ENCODE measurements at places on chromosomes 7 and 10. TPM values are rescaled to one million over a fixed set of nuclear protein-coding genes. Genes with fewer than 3 reads are reported as not detected.

Gene NPY4R
- total RNA-seq, result 57.9 TPM

Gene SORBS1
- total RNA-seq, result 0.63 TPM

Gene PLXDC2
- total RNA-seq, result not detected

Gene STAMBPL1
- 31.2 TPM for total RNA-seq

Gene FAM241B
- total RNA-seq, result 18.8 TPM

Gene EVX1
- 0.19 TPM for total RNA-seq

Gene MUC12
- total RNA-seq, result 16.2 TPM

Gene LIPM
- not detected for total RNA-seq

Gene IQUB
- not detected for total RNA-seq

Gene KDM7A
- total RNA-seq, result 2.2 TPM

Gene ZNF680
- total RNA-seq, result 2.6 TPM

Gene FUOM
- total RNA-seq, result 9.9 TPM

Gene C10orf53
- not detected for total RNA-seq

Gene EPHA1
- not detected for total RNA-seq

Gene MOGAT3
- total RNA-seq, result not detected

Gene FAM25A
- total RNA-seq, result not detected

Gene ATRNL1
- total RNA-seq, result 0.20 TPM

Gene SPDYE2
- total RNA-seq, result not detected

Gene KCP
- 0.36 TPM for total RNA-seq

Gene CREB5
- total RNA-seq, result 3.5 TPM

Gene GDF2
- not detected for total RNA-seq

Gene PLAU
- total RNA-seq, result 106 TPM

Gene LHFPL3
- not detected for total RNA-seq

Gene PNLIP
- total RNA-seq, result not detected

Gene PLCE1
- total RNA-seq, result 7.8 TPM

Gene MRC1
- total RNA-seq, result not detected

Gene PRKG1
- not detected for total RNA-seq

Gene DGKI
- total RNA-seq, result not detected

Gene PVRIG
- not detected for total RNA-seq

Gene ELN
- 0.08 TPM for total RNA-seq

Gene DNAJB6
- total RNA-seq, result 106 TPM

Gene HMX2
- total RNA-seq, result not detected

Gene NAT16
- total RNA-seq, result 0.29 TPM

Gene CDC14C
- not detected for total RNA-seq

Gene TM9SF3
- 34.7 TPM for total RNA-seq

Data from A549 treated with ZK216348 at 1 μM for 4 hours (cell line).